Mucosa of descending colon (tissue), 3 donors: ENCODE measurements at places on chromosomes 7 and 10. TPM values are rescaled to one million over a fixed set of nuclear protein-coding genes. Genes with fewer than 3 reads are reported as not detected.

The ALOX5 gene
- 14.9 TPM for total RNA-seq

The RNF32 gene
- 3.7 TPM for total RNA-seq

The ZNF239 gene
- total RNA-seq: 1.9 TPM

The EPO gene
- not detected for total RNA-seq

The MYL10 gene
- total RNA-seq: not detected

The KLF6 gene
- 371 TPM for total RNA-seq

The HMX2 gene
- total RNA-seq: 0.25 TPM

The INMT gene
- 1.6 TPM for total RNA-seq

The ACSM6 gene
- total RNA-seq: not detected

The TMEM26 gene
- total RNA-seq: 0.75 TPM

The TFEC gene
- 2.8 TPM for total RNA-seq

The HIBADH gene
- total RNA-seq: 30.1 TPM

The SEC24C gene
- total RNA-seq: 73.6 TPM

The ADCYAP1R1 gene
- 2.2 TPM for total RNA-seq

The KCNK18 gene
- total RNA-seq: not detected

The SND1 gene
- total RNA-seq: 99.0 TPM

The TMEM270 gene
- total RNA-seq: not detected

The MEIG1 gene
- total RNA-seq: not detected

The PLEKHA1 gene
- total RNA-seq: 41.2 TPM

The CHAT gene
- total RNA-seq: 0.61 TPM

The AFAP1L2 gene
- 23.4 TPM for total RNA-seq

The EN2 gene
- not detected for total RNA-seq

The CPN1 gene
- not detected for total RNA-seq

The NOC3L gene
- 11.9 TPM for total RNA-seq

The BMS1 gene
- 14.5 TPM for total RNA-seq

The C7orf25 gene
- total RNA-seq: 5.4 TPM

The NOLC1 gene
- total RNA-seq: 44.3 TPM

The ANKRD2 gene
- 0.35 TPM for total RNA-seq
